Spleen (tissue), 13 donors: ENCODE measurements at places on chromosomes 7 and 10. TPM values are rescaled to one million over a fixed set of nuclear protein-coding genes. Genes with fewer than 3 reads are reported as not detected.

GNG11 gene
- total RNA-seq: 19.4 TPM

KCNIP2 gene
- total RNA-seq: 4.2 TPM

NRCAM gene
- total RNA-seq: 47.1 TPM

NYAP1 gene
- 0.32 TPM for total RNA-seq

DNA sequence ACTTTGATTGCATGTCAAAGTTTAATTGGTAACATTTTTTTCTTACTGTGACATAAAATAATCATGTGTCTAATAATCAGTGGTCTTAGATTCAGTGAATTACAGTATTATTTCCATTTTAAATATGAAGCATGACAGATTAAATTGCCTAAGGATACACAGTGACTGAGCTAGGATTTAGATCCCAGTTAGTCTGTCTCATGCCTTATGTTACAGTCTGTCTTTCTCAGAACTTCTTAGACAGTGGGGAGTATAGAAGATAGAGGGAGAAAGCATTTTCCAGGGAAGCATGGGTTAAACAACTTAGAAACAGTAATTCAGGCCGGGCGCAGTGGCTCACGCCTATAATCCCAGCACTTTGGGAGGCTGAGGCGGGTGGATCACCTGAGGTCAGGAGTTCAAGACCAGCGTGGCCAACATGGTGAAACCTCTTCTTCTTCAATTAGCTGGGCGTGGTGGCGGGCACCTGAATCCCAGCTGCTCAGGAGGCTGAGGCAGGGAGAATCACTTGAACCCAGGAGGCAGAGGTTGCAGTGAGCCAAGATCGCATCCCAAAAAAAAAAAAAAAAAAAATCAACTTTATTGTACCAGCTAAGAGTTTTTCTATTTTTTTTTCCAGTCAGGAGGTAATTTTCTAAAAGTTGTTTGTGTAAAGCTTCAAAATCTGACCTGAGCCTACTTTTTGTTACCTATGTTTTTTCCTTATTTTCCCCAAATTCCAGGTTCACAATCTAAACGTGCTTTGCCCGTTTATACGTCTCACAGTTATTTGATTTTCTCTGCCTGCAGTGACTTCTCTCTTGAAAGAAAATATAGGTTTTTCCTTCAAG, 3.3 kb downstream of the CASD1 start:
- peak; percentile 28 for DNase-seq

- peak; percentile 70 for DNase-seq
Measured at GRCh38 chr10:79063661-79064492, 4.9 kb upstream of the ZMIZ1 start.

DNA sequence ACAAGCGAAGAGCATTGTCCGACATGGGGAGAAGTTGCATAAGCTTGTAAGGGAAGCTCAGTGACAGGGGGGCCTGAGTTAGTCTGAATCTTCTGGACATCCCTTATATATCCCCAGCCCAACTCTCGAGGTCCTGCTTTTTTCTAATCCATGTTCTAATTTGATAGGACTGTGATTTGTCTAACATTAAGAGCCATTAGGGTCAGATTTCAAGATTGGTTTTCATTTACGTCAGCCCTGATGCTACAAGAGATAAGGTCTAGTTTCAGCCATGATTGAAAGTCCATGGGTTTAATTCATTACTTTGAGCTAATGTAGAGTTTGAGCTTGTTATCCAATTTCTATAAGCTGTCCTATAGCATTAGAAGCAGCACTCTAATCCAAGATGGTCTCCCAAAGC, 20.3 kb downstream of the TLX1 start:
- no peak for DNase-seq

DNA sequence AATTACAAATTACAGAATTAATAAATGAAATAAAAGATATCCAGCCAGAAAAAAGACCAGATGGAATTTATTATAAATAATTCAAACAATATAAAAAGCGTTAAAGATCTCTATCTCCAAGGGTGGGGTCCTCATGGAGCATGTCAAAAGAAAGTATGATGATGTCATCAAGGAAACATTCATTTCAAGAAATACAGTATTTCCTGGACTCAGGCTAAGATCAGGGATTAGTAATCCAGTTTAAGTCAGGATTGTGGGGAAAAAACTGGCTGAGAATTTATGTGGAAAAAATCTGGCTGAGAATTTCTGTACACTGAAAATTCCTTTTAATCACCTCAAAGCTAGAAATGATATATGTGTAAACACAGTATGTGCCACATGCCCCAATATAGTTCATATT, 1075.3 kb downstream of the XPNPEP1 start:
- DNase-seq: no peak

GRCh38 chr10:33618196-33618595, 283.7 kb upstream of the NRP1 start:
- DNase-seq: no peak

DNA sequence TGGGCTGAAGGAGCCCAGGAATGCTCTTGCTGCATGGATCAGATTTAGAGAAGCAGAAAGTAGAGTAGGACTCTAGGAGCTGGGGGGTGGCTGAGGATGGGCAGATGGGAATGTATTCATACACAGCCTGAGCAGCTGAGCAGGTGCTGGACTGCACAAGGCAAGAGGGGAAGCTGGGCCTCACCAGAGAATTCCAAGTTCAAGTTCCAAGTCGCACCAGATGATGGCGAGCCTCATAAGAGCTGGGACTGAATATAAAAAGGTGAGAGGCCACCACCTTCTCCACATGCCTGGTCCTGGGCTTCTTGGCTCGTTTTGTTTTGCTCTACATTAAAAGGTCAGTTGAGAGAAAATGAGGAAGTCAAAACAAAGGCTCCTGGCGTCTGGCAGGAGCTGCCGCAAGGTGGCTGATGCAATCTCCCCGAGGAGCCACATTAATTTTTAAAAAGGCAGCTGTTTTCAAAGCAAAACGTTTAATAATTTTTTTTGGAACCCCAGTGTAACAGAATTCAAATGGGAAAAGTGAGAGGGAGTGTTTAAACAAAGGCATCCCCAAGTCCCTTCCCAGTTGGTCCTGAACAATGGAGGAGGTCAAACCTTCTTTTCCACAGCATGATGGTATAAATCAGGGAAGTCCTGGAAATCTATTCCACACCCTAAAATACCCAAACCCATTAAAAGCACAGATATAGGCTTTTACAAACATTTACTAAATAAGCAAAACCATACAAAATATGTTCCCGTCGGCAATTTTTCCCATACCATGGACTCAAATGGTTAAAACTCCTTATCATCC, 9.5 kb downstream of the CYREN start:
- DNase-seq: peak; percentile 78

DNA sequence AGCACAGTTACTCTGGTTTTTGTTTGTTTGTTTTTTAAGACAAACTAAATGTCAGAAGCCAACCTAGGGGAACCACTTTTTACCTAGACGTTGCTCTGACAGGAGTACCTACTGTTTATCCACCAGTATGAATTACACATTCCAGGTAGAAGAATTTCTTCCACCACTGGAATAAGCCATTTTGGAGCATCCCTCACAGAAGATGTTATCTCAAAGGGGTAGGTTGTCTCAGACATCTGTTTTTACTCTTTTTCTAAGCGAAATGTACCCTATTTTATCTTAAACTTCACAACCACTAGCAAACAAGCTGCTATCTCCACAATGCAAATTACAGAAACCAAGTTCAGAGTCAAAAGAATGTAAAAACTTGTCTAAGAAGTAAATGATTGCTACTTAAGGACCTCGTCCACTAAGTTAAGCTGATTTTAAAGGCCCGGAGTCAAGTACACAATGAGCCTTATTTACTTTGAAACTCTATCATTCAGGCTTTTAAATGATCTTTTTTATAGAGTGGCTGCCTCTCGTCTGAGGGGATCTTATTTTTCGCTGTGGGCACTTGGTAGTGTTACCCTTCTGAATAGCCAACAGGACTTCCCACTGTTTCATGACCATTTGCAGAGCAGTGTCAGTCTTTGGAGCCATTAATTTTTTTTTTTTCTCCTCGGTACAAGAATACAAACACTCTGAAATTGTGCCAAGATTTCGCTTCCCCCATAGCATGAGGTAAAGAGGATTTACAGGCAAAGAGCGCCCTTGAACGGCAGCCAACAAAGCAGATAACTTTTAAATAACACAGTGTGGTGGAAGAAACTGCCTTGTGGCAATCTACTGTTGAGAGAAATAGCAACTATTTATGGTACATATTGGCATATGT, 15.7 kb upstream of the ARMC3 start:
- DNase-seq: no peak
